ENCODE measurements at places on chromosomes 16 and 17.

GRCh38 chr17:31653691-31654090 is 205.4 kb downstream of the COPRS start:
- no peak for DNase-seq

DNA sequence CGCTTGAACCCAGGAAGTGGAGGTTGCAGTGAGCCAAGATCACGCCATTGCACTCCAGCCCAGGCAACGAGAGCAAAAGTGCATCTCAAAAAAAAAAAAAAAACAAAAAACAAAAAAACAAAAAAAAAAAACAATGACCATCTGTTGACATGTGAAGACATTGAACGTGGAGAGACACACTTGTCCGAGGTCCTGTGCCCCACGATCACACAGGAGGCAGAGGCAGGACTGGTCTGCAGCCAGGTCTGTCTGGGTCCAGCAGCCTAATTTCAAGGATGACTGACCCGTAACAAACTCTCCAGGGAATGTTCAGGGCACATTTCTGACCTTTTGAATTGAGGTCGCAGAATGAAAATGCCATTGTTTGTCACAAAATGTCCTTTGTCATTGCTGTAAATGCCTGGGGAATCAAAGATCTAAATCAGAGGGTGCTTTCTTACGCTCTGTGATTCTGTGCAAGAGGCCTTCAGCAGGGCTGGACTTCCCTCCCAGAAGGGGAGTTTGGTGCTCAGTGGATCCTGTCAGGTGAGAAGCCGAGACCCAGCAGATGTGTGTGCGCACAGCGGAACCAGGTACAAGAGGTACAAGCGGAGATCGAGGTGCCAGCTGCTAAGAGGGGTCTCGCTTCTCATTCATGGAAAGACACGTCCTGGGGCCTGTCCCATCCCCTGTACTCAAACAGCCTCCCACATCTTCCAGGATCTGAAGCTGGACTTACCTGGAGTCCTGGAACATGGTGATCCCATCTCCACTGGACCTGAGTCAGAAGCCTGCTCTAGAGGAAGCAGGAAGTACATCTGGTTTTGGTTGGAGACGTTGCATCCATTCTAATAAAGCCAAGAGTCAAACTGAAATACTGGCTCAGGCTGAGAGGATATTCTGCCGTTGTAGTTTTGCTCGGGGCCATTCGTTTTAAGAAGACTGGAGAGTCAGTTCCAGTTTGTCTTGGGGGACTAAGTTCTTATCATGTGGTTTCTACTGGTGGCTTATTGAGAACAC is 95.8 kb downstream of the IRF8 start:
- DNase-seq = no peak

GRCh38 chr16:11271610-11272009 is 1.8 kb downstream of the PRM3 start:
- no peak for DNase-seq

GRCh38 chr17:3692346-3692745 is 3.6 kb downstream of the P2RX5 start:
- DNase-seq = no peak

- DNase-seq = no peak
These were observed 4.4 kb downstream of the SOX9 start for GRCh38 chr17:72125226-72125651.

GRCh38 chr17:61323003-61323908 is 76.4 kb upstream of the TBX2 start:
- DNase-seq = no peak

- no peak for DNase-seq
These were observed 16.4 kb upstream of the ALOX15B start for GRCh38 chr17:8022360-8023003.

- no peak for DNase-seq
These were observed 29.7 kb downstream of the CUEDC1 start for GRCh38 chr17:57925361-57925990.

DNA sequence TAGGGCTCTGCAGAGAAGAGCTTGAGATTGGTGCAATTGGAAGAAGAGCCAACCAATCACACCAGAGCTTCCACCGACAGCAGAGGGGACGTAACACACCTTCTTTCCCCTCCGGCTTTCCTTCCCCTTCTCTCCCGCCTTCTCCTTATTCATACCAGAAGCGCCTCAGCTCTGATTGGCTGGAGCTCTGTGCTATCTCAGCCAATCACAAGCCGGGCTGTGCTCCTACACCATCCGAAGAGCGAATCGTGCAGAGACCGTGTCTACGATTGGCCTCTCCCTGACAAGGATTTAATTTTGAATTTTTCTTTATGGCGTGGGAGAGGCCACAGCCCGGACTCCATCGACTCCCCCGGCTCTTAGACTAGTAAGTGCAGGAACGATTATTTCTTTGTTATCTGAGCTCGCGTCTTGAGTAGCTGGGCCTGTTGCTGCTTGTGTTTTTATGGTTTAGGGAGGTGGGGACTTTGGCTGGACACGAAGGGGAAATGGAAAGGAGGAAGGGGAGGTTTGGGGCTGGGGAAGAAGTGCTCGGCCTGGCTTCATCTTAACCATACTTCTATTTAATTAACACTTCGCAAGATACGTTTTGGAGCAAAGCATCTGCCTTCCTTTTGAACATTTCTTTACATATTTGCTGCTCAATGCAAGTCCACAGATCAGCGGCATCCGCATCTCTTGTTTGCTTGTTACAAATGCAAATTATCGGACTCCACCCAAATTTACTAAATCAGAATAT is at the start of gene PRR11:
PRR11 (plus strand) TSS at position 308 of the 739 bp plus-strand sequence. CDS start 14,007 bp downstream, outside the sequence.
- peak; percentile 82 for DNase-seq

- DNase-seq = no peak
These were observed 55.5 kb downstream of the HS3ST4 start for GRCh38 chr16:25747160-25747758.

GRCh38 chr16:88688013-88688778 is 1.9 kb upstream of the SNAI3 start:
- no peak for DNase-seq

- DNase-seq = no peak
These were observed 14.2 kb downstream of the KIF1C start for GRCh38 chr17:5011928-5012327.

GRCh38 chr17:65070620-65071019 is 14.1 kb upstream of the GNA13 start:
- DNase-seq = no peak

- no peak for DNase-seq
These were observed 16.6 kb downstream of the NOD2 start for GRCh38 chr16:50709980-50710379.
